ENCODE measurements at places on chromosomes 2 and 18. TPM values are rescaled to one million over a fixed set of nuclear protein-coding genes. Genes with fewer than 3 reads are reported as not detected.

- H3K4me1 ChIP-seq: no peaks in the 10 kb centered on the region
- DNase-seq: no peak
- no peaks in the 10 kb centered on the region for H3K36me3 ChIP-seq
- peaks cover 21% of the 10 kb centered on the region for H3K27me3 ChIP-seq
- H3K27ac ChIP-seq: no peak overlapping the region
Observed at GRCh38 chr2:63057249-63058143, 6.9 kb downstream of the OTX1 start.

XDH gene
- 0.20 TPM for total RNA-seq

RAPGEF4 gene
- total RNA-seq: 2.9 TPM

- DNase-seq: no peak
- no peak overlapping the region for H3K27ac ChIP-seq
- H3K4me3 ChIP-seq: no peak overlapping the region
- no peaks in the 10 kb centered on the region for H3K36me3 ChIP-seq
Observed at GRCh38 chr2:18336975-18337374, 223.5 kb downstream of the RDH14 start.

DNA sequence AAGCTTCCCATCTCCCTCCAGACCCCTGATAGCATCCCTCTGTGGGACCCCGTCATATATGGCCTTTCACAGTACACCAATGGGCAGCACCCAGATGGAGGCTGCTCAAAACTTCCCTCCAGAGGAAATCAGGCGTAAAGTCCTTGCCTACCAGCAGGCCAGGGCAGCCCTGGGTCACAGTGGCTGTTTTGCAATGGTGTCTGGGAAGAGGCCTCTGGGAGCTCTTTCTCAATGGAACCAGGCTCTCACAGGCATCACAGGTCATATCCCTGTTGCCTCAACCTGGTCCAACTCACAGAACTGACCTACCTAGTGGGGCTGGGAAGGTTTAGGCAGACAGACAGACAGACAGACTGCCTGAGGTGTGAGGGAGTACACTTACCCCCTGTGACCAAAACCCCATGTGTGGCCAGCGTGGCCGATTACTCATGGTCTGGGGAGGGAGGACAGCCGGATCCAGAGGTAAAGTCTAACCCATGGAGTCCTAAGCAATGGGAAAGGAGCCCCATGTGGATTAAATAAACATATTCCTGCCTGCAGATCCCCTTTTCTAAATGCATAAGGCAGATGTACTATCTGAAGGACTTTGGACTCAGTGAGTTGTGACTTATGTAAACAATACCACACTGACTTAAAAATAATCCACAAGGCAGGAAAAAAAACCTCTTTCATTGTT is 58.2 kb downstream of the BCL2L11 start:
- no peaks in the 10 kb centered on the region for H3K36me3 ChIP-seq
- no peak for DNase-seq
- no peak overlapping the region for H3K4me3 ChIP-seq
- no peaks in the 10 kb centered on the region for H3K27me3 ChIP-seq

DNA sequence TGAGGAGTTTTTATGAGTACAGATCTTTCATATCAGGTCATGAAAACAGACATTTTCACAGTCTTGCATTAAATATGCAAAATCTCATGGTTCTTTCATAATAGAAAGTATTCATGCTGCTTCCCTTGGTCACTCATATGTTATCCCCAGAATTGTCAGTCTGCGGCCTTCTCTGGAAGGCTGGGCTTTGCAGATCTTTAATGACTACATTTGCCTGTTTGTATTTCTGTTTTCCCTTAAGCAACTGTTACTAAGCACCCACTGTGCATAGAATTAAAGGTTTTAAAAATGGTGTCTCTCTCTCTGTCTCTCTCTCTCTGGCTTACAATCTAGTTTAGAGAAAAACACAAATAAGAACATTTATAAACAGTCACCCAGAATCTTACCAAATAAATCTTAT is 456.3 kb downstream of the RIT2 start:
- no peak for DNase-seq
- H3K4me1 ChIP-seq: no peaks in the 10 kb centered on the region
- no peaks in the 10 kb centered on the region for H3K27me3 ChIP-seq
- no peak overlapping the region for H3K4me3 ChIP-seq

DNA sequence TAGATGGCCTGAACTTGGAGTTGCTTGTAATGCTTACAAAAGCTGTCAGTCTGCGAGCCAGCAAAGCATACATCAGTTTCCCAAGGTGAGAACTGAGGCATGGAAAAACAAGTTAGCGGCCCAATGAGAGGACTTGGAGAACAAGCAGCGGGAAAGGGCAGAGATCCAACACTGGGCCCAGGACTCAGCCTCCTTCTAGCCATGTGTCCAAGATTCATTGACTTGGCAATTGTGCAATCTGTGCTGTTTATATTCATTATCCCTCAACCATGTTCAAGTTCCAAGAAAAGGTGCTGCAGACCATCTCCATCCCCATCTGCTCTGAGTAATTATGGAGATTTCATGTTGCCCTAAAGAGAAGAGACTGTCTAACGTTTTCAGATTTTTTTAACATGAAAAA is 187.4 kb downstream of the ALK start:
- no peaks in the 10 kb centered on the region for H3K36me3 ChIP-seq
- H3K27ac ChIP-seq: no peak overlapping the region
- no peaks in the 10 kb centered on the region for H3K4me1 ChIP-seq
- DNase-seq: no peak
- no peaks in the 10 kb centered on the region for H3K27me3 ChIP-seq

DNA sequence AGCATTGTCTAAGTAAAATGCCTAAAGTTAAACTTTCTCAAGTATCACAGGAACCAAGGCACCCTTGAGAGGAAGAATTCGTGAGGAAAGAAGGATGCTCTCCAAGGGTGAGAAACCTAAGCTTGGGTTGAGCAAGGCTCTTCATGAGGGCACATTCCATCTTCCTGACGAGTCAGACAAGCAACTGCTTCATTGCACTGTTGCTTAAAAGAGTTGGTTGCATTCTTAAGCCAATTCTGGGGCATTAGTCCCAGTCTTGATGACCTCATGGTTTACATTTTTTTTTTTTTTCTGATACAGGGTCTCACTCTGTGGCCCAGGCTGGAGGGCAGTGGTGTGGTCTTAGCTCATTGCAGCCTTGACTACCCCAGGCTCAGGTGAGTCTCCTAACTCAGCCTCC is 237.5 kb downstream of the ACTR3 start:
- H3K4me3 ChIP-seq: no peak overlapping the region
- H3K27me3 ChIP-seq: no peaks in the 10 kb centered on the region
- H3K27ac ChIP-seq: no peak overlapping the region
- H3K4me1 ChIP-seq: no peaks in the 10 kb centered on the region
- no peaks in the 10 kb centered on the region for H3K36me3 ChIP-seq

GRCh38 chr18:47113796-47114540 is 36.3 kb downstream of the HDHD2 start:
- no peak overlapping the region for H3K4me3 ChIP-seq
- H3K36me3 ChIP-seq: no peaks in the 10 kb centered on the region
- DNase-seq: no peak
- no peaks in the 10 kb centered on the region for H3K4me1 ChIP-seq
- no peaks in the 10 kb centered on the region for H3K27me3 ChIP-seq

DNA sequence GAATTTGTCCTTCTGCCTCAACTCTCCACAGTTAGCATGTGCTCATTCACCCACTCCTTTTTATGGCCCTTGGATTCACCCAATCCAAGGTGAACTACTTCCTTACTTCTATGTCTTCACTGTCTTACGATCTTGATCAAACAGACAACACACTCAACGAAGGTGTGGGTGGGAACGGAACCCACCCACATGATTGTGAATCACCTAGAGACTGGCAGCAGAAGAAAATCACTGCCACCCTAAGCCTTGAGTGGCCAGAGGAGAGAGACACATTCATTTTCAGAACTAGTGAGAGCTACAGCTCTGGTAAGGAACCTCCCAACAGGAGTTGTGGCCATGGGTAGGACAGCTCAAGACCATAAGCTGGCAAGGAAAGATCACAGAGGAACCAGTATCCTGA is 194.3 kb downstream of the PLCL1 start:
- H3K4me3 ChIP-seq: no peak overlapping the region
- H3K27me3 ChIP-seq: no peaks in the 10 kb centered on the region
- no peaks in the 10 kb centered on the region for H3K4me1 ChIP-seq
- H3K27ac ChIP-seq: no peak overlapping the region
- DNase-seq: no peak

GKN2 gene
- not detected for total RNA-seq

DNA sequence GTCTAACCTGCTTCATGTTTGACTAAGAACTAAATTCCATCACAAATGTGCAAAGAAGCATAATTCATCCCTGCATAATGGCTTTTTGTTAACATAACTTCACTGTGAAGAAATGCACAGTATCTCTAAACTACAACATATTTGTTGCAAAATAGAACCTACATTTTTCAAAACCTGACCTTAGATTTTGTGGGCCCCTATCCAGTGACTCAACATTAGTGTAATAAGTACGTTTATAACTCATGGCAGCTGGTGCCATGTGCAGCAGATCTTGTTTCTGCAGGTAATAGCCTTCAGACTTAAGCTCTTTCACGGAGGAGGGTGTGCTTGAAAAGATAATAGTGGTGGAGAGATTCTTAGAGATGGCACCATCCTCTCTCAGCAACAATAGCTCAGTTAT is 28.6 kb upstream of the VWC2L start:
- no peak overlapping the region for H3K27ac ChIP-seq
- no peak for DNase-seq
- H3K4me3 ChIP-seq: no peak overlapping the region
- H3K4me1 ChIP-seq: no peaks in the 10 kb centered on the region
- no peaks in the 10 kb centered on the region for H3K36me3 ChIP-seq
- no peaks in the 10 kb centered on the region for H3K27me3 ChIP-seq

GRCh38 chr2:8860239-8860638 is 22.8 kb upstream of the KIDINS220 start:
- no peaks in the 10 kb centered on the region for H3K27me3 ChIP-seq
- H3K4me1 ChIP-seq: no peaks in the 10 kb centered on the region
- no peaks in the 10 kb centered on the region for H3K36me3 ChIP-seq
- DNase-seq: no peak

DNA sequence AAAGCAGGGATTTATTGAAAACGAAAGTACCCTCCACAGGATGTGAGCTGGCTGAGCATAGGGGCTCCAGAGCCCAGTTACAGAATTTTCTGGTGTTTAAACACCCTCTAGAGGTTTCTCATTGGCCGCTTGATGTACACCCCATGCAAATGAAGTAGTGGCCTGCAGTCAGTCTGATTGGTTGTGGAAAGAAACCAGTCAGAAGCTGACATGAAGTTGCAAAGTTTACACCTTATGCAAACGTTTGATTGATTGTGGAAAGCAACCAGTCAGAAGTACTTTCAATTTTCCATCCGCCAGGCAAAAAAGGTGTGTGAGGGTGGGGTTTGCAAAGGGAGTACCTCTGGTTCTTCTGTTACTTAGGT is 62.3 kb downstream of the VWA3B start:
- H3K27me3 ChIP-seq: no peaks in the 10 kb centered on the region
- H3K36me3 ChIP-seq: no peaks in the 10 kb centered on the region
- H3K27ac ChIP-seq: no peak overlapping the region
- peak; percentile 53 for DNase-seq
- H3K4me1 ChIP-seq: no peaks in the 10 kb centered on the region
- H3K4me3 ChIP-seq: no peak overlapping the region

- H3K4me3 ChIP-seq: no peak overlapping the region
- no peaks in the 10 kb centered on the region for H3K27me3 ChIP-seq
- no peaks in the 10 kb centered on the region for H3K36me3 ChIP-seq
- no peaks in the 10 kb centered on the region for H3K4me1 ChIP-seq
- no peak for DNase-seq
Observed at GRCh38 chr2:11996618-11997017, 250.2 kb downstream of the LPIN1 start.

KCNE4 gene
- total RNA-seq: 7.7 TPM

RGPD4 gene
- total RNA-seq: not detected

DNA sequence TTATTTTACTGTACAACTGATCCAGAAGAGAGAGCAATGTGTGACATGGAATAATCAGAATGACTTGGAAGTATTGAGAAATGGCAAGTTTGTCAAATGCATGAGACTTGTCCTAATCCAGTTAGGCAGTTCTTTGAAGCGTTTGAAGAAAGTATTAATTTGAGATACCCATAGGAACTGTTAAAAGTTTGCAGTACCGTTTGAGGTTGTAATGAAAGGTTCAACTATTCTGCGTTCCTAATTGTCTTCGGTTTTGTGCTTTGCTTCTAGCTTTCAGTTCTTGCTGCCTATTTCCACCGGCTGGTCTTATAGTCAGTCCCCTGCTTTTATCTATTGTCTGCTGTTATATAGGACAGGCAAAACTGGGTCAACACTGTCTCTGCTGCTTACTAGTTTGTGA is 41.8 kb downstream of the COX7A2L start:
- no peak overlapping the region for H3K4me3 ChIP-seq
- peaks cover 4% of the 10 kb centered on the region for H3K36me3 ChIP-seq

DNA sequence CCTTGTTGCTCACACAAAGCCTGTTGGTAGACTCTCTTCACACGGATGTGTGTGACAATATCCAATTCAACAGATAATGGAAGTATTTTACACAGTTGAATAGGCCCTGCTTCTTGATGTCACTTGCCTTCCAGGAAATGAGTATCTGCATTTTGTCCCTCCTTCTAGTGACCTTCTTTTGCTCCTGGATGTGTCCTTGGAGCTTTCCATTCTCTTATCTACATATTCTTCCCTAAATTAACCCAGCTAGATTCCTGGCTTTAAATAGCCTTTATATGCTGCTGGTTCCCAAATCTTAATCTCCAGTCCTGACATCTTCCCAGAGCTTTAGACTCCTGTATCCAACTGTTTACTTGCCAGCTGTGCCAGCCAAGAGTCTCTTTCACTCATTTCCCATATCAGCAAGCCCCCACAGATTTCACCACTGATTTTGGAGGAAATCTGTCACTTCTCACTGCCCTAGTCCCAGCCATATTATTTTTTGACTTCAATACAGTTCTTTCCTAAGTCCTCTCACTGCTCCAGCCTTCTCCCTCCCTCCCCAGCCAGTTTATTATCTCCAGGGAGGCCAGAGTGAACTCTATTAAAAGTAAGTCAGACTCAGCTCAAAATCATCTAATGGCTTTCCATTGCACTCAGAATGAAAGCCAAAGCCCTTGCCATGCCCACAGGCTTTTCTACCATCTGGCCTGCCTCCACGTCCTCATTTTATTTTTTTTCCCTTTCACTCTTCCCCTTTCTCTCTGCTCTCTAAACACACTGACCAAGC is 170.0 kb downstream of the PDE11A start:
- H3K27ac ChIP-seq: no peak overlapping the region
- H3K36me3 ChIP-seq: no peaks in the 10 kb centered on the region
- H3K4me1 ChIP-seq: no peaks in the 10 kb centered on the region
- no peak for DNase-seq
- H3K27me3 ChIP-seq: no peaks in the 10 kb centered on the region

GRCh38 chr2:218006741-218007140 is 3.9 kb upstream of the TNS1 start:
- no peak for DNase-seq
- H3K27me3 ChIP-seq: no peaks in the 10 kb centered on the region
- no peaks in the 10 kb centered on the region for H3K36me3 ChIP-seq
- H3K4me1 ChIP-seq: peaks cover 7% of the 10 kb centered on the region

DNA sequence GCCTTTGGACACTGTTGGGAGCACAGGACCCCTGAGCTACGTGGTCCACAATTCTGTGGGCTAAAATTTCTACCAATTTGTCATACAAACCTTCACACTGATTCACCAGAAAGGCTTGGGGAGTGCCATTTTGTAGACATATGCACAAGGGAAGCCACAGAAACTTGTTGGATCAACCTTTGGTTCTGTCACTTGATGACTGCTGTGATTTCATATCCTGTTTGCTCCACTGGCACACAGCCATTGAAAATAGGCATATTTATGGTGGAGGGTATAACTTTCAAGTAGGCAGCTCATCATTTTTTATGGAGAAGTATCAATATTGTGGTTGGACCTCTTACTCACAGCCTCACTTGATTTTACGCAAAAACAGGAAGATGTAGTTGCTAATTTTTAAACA is 10.5 kb downstream of the NAPG start:
- H3K27ac ChIP-seq: no peak overlapping the region
- H3K27me3 ChIP-seq: no peaks in the 10 kb centered on the region
- H3K4me3 ChIP-seq: no peak overlapping the region
- no peaks in the 10 kb centered on the region for H3K4me1 ChIP-seq
- no peaks in the 10 kb centered on the region for H3K36me3 ChIP-seq

SCG2 gene
- 43.3 TPM for total RNA-seq
